ENCODE measurements at places on chromosomes 1 and 21. TPM values are rescaled to one million over a fixed set of nuclear protein-coding genes. Genes with fewer than 3 reads are reported as not detected.

DNA sequence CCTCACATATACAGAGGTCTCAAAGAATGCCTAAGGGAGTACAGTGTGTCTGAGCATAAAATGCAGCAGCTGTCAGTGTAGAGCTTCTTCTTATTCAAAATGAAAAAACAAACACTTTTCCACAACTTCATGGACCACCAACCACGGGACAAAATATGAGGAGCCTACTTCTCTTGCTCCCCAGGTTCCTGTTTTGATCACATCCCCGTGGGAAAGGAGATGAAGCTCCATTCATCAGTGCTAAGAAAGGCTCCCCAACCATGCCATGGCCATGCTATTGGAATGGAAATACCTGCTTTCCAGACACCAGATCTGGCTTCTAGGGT lies 383 bp downstream of the CD48 start:
- no peak for DNase-seq

Gene DIO1
- not detected for total RNA-seq

Gene VWA1
- 175 TPM for total RNA-seq

DNA sequence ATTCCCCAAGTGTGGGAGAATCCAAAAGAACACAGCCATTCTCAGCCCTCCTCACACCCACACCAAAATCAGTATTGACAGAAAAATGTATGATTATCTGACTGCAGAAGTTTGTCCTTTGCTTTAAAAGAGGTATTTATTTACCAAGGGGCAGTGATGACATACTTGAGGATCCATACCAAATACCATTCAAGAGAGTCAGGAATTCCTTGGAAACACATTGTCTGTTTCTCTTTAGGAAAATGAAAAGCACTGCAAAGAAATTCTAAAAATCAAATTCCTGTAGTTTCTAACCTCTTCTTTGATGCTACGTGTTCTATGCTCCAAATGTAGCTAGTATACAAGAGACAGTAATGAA lies 509.6 kb upstream of the CXADR start:
- DNase-seq, result no peak

Gene HSPB7
- 10.7 TPM for total RNA-seq

GRCh38 chr1:37795340-37796125 lies 1.9 kb downstream of the MANEAL start:
- DNase-seq, result peak; percentile 73

Gene A3GALT2
- not detected for total RNA-seq

DNA sequence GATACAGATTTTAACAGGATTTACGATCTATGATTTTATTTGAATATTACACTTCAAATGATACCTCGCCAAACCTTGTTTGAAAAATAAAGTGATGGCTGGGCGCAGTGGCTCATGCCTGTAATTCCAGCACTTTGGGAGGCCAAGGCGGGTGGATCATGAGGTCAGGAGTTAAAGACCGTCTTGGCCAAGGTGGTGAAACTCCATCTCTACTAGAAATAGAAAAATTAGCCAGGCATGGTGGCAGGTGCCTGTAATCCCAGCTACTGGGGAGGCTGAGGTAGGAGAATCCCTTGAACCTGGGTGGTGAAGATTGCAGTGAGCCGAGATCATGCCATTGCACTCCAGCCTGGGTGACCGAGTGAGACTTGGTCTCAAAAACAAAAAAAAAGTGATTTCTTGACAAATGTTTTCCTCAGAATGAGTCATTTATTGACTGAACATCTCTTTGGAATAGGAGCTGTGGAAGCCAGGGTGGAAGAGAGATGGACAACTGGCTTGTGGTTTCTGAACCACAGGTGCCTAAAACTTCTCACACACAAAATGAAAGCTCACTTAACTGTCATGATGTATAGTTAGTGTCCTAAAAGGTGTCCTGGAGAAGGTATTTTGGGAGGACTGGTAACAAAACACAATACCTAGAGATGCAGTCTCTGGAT lies 11.9 kb downstream of the PKNOX1 start:
- no peak for DNase-seq

DNA sequence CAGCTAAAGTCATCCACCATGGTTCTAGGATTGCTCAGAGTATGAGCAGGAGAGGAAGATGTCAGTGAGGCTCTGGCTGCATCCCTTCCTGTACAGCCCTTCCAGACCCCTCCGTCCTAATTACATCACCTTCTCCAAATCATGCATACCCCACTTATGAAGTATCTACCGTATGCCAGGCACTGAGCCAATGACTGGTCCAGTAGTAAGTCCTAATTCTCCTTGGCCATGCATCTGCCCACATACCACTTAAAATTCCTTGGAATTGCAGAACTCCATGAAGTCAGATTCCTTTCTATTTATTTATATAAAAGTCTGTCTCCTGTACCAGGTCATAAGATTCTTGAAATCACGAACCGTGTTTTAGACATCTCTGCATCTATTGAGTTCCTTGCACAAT lies 106.1 kb downstream of the SEC16B start:
- DNase-seq, result no peak

DNA sequence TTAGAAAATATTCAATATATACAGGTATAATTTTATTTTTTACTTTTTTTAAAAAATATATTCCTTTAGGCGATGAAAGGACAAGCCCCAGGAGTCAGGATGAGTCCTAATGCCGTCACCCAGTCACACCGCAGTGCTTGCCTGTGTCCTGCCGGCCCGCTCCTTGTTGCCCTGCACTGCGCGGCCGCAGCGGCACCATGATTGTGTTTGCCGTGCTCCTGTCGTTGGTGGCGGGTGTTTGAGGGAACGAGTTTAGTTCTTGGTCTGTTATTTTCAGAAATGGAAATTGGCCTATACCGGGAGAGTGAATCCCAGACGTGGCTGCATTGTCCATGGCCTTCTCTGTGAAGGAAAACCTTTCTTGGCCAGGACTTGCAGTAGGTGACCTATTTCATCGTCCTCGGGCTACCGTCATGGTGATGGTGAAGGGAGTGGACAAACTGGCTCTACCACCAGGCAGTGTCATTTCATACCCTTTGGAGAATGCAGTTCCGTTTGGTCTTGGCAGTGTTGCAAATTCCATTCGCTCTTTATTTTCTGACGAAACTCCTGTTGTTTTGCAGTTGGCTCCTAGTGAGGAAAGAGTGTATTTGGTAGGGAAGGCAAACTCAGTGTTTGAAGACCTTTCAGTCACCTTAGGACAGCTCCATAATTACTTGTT lies 45.9 kb upstream of the CRB1 start:
- no peak for DNase-seq

Gene CENPF
- 1.7 TPM for total RNA-seq

DNA sequence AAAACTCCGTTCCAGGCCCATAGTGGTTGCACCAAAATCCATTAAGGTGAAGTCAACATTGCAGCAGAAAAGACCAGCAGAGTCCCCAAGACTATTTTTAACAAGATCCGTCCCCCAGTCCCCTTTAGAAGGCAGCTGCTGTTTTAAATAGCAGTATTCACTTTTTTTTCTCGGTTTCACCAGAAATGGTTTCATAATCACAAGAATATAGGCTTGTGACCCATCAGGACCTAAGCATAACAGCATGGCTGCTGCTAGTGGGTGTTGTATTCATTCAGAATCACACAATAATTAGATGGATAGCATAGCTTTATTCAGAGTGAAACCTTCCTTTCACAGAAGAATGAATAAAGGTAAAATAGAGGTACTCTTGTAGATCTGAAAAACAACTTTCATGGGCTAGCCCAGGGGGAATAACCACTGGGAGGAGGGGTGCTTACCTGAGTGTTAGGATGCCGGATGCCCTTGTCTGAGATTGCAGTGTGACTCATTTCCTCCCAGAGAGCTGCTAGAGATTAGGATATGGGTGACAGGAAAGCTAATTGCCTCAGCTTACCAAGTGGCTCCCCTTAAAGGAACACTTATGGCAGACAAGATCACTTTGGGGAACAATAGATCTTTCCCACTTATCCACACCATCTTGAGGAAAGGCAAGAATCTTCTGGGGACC lies 35.0 kb downstream of the ACKR1 start:
- DNase-seq, result no peak

DNA sequence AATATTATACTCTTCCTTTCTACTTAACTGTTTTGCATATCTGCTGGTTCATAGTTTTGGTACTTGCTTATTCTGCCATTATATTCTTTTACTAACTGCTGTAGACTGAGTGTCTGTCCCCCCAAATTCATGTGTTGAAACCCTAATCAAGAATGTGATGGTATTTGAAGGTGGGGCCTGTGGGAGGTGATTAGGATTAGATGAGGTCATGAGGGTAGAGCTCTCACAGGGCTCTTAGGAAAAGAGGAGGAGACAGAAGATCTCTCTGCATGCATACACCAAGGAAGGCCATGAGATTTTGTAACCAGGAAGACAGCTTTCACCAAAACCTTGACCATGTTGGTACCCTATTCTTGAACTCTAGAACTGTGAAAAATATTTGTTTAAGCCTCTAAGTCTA lies 354.1 kb upstream of the B3GALT2 start:
- DNase-seq, result no peak

- no peak for DNase-seq
Measured at GRCh38 chr1:60791226-60791625, 291.1 kb upstream of the NFIA start.

- no peak for DNase-seq
Measured at GRCh38 chr1:211586538-211586937, 7.6 kb upstream of the SLC30A1 start.

Gene NT5C1A
- total RNA-seq, result 1.4 TPM

DNA sequence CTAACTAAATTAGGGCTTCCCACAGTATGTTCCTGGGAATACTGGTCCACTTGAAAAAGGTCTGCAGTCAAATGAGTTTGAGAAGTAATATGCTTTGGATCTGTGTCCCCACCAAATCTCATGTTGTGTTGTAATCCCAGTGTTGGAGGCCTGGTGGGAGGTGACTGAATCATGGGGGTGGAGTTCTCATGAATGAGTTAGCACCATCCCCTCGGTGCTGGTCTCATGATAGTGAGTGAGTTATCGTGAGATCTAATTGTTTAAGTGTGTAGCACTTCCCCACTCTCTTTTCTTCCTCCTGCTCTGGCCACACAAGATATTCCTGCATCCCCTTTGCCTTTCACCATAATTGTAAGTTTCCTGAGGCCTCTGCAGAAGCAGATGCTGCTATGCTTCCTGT lies 16.9 kb upstream of the DMRTB1 start:
- DNase-seq, result no peak

- no peak for DNase-seq
Measured at GRCh38 chr1:38917337-38917736, 24.3 kb downstream of the RHBDL2 start.

Gene CCDC27
- total RNA-seq, result not detected

Gene ANXA9
- total RNA-seq, result 5.6 TPM

DNA sequence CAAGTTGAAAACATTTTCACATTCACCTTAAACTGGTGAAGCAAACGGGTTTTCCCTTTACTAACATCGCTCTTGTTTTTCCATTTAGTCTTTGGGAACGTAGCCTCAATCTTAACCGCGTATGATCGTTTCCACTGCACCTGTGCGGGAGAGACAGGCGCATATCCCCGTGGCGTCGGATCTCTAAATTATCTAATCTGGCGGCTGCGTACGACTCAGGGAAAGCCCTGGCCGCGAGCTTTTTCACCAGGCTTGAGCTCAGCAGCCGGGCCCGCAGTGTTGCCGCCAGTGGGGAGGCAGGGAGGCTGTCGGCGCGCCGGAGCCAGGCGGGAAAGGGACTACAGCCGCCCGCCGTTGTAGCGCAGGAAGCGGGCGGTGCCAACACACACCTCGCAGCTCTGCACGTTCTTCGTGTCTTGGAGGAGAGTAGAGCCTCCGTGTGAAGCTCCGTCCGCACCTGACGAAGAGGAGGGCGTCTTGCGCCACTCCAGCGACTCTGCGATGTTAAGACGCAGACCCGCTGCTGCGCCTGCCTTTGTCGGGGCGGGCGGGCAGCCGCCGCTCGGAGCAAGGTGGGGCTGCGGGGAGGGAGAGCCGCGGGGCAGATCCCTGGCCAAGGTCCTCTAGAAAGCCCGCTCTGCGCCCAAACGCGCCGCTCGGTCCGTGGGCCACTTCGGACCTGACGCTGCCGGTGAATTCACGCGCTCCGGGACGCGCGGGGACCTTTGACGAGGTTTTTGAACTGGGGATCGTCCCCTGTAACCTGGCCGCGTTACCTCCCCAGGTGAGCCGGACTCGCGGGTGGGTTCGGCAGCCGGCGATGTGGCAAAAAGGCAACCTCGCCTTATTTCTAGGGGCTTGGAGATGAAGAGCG lies 18.5 kb upstream of the TBX15 start:
- no peak for DNase-seq

- no peak for DNase-seq
Measured at GRCh38 chr1:171833091-171833825, 8.0 kb upstream of the DNM3 start.

Gene AMY1A
- not detected for total RNA-seq

DNA sequence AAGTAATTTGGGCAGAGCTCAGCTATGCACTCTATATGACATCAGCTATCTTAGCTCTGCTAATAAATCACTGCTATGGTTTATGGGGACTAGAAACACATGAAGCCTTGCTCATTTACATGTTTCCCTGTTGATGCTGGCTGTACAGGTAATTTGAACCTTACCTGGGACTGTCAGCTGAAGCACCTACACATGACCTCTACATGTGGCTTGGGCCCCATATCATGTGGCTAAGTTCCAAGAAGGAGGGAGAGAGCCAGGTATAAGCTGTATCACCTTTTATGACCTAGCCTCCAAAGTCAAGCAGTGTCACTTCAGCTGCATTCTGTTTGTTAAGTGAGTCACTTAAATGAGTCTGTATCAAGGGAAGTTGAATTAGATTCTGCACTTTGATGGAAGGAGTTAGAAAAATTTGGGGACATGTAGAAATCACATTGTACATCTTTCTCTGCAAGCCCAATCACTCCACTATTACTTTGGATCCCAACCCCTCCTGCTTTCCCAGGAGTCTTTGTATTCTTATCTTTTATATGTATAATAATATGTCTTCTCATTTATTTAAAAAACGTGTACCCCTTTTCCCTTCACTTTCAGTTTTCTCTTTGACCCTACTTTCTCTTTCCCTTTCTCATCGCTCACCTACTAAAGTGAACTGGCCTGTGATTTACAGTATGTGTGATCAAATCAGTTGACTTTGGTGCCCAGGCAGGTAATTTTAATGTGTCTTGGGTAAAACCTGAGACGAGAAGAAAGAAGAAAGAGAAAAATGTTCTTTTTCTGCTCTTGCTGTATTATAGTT lies 53.4 kb upstream of the PRKACB start:
- no peak for DNase-seq

DNA sequence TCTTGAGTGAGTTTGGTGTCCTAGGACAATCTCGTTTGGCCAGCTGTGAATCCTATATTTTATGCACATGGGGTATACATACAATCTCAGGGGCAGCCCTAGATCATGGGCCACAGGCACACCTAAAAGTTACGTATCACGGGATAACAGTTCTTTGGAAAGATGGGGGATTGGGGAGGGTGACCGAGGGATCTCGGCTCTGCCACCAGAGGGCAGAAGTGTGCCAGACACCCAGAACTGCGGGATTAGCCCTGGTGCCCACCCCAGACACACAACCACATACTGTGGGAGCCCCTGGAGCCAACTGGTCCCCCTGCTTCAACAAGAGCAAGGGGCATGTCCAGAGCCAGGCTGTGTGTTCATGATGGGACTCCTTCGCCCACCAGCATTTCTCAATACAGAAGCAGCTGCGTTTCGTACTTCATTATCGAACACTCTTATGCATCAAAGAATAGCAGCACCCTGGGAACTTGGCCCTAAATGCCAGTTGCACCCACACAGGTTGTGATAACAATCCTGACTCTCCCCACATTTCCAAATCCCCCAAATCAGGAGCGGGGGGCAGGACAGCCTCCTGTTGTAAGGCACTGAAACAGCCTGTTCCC lies 37.4 kb downstream of the TMCO4 start:
- DNase-seq, result no peak

GRCh38 chr21:16537501-16537900 lies 807.7 kb downstream of the USP25 start:
- DNase-seq, result no peak

- no peak for DNase-seq
Measured at GRCh38 chr1:86175756-86176155, 19.2 kb upstream of the COL24A1 start.

All from sciatic nerve (tissue), 2 donors.